Activated CD4-positive, alpha-beta T cell treated with anti-CD3 and anti-CD28 coated beads, Interleukin-2, amount 10 ng/mL, durations not matched to agents 7 days and 5 days (primary cell): ENCODE measurements at places on chromosomes 5 and 9. TPM values are rescaled to one million over a fixed set of nuclear protein-coding genes. Genes with fewer than 3 reads are reported as not detected.

GRCh38 chr5:20524991-20525529 lies 537.1 kb upstream of the CDH18 start:
- no peaks in the 10 kb centered on the region for H3K27me3 ChIP-seq
- H3K27ac ChIP-seq = no peak overlapping the region
- no peak overlapping the region for H3K4me3 ChIP-seq

DNA sequence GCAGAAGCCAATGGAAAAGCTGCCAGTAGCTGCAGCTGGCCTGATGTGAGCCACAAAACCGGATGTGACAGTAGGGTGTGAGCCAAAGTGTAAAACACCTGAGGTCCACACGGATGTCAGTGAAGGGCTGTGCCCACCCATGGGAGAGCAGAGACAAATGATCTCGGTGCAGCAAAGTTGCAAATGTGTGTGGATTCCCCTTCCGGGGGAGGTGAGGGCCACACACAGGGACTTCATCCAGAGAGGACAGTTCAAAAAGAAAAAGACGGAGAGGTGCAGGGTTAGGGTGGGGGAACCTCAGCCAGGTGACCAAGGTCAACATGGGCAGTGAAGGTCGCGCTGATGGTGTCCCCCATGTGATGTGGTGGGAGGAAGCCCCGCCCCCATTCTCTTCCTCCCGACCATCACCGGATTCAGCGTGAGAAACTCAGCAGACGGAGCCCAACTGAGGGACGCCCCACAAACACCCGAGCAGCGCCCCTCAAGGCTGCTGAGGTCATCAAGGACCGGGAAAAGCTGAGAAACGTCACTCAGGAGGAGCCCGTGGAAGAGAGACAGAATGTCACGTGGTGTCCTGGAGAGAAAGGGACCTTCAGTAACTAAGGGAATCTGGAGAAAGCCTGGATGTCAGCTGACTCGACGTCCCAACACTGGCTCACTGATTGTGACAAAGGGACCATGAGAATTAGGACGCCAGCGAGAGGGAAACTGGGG lies 11.4 kb upstream of the PTGDS start:
- DNase-seq = peak; percentile 42
- H3K36me3 ChIP-seq = no peaks in the 10 kb centered on the region
- peak overlapping the region; percentile 77 for H3K27ac ChIP-seq
- peak overlapping the region; percentile 14 for H3K4me3 ChIP-seq

- H3K4me3 ChIP-seq = no peak overlapping the region
- no peaks in the 10 kb centered on the region for H3K27me3 ChIP-seq
- H3K27ac ChIP-seq = no peak overlapping the region
- H3K36me3 ChIP-seq = no peaks in the 10 kb centered on the region
- no peaks in the 10 kb centered on the region for H3K4me1 ChIP-seq
These were observed 378.8 kb upstream of the ZNF608 start for GRCh38 chr5:125125031-125125823.

DNA sequence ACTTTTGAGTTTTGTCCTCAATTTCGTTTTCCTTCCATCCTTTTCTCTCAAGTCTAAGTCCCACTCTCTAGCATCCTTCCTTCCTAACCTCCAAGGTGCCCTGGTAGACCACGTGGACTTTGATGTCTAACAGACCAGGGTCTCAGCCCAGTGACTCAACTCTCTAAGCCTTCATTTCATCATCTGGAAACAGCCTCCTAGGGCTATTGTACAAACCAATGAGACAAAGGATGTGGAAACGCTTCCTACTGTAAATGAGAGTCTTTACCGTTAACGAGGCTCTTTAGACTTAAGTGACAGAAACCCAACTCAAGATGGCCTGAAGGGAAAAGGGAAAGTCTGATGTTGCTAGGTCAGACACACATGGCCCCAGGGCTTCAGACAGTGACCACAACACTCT lies 49.2 kb upstream of the CPLX2 start:
- DNase-seq = no peak
- H3K4me1 ChIP-seq = peaks cover 4% of the 10 kb centered on the region
- H3K4me3 ChIP-seq = no peak overlapping the region
- H3K27ac ChIP-seq = no peak overlapping the region
- H3K27me3 ChIP-seq = peaks cover 10% of the 10 kb centered on the region

DNA sequence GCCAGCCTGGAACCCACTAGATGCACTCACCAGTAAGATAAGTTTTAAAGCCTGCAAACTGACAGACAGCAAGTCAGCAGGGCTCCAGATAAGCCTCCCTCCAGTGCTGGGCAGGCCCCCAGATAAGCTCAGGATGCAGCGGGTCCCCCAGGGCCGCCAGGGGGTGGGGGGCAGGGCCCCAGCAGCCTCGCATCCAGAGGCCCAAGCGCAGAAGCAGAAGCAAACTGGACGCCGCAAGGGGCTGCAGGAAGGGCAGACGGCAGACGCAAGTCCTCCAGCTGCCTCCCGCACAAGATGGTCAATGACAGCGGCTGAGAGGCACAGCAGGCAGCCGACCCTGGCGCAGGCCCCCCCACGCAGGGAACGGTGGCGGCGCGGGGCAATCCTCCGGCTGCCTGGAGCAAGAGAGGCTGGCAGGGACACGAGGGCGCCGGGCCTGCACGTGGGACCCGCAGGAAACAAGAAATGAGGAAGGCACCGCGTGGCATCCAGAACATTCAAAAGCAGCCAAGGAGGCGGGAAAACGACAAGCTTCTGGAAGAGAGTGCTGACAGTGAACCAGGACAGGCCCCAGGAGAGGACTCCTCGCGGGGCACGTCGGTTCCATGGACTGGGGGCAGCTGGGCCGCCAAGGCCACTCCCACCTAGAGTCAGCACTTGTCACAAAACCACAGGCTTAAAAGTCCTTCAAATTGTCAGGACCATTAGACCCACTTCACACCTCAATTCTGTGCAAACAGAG lies 49.8 kb downstream of the ROR2 start:
- no peak overlapping the region for H3K27ac ChIP-seq
- H3K27me3 ChIP-seq = peaks cover 23% of the 10 kb centered on the region
- no peak for DNase-seq
- no peaks in the 10 kb centered on the region for H3K36me3 ChIP-seq

DNA sequence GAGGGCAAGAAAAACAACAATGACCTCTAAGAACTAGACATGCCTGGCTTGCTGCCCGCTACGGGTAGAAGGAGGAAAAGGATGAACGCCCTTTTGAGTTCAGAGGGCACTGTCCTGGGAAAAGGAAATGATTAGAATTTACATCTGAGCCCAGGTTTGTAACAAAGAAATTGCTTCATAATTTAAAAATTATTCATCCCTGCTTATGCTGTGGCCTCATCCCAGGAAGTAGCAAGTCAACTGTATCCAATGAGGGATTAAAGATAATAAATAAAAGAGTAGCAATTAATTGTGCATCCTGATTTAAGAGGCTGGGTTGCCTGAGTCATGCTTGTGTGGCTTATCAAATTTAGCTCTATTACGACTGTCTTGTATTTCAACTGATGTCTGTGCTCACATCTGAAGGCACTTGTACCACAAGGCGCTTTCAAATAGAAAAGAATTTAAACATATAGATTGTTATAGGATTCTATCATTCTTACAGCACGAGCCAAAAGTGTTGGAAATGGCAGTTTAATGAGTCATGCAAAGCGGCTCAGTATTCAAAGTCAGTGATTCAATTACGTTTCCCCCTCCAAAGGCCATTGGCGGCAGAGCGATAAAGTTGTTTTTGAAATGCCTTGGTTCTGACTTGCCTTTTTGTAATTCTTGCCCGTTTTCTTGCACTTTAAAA lies 40.0 kb upstream of the DMRT1 start:
- H3K36me3 ChIP-seq = no peaks in the 10 kb centered on the region
- peaks cover 5% of the 10 kb centered on the region for H3K4me1 ChIP-seq
- peaks cover 19% of the 10 kb centered on the region for H3K27me3 ChIP-seq
- H3K4me3 ChIP-seq = no peak overlapping the region
- DNase-seq = no peak

DNA sequence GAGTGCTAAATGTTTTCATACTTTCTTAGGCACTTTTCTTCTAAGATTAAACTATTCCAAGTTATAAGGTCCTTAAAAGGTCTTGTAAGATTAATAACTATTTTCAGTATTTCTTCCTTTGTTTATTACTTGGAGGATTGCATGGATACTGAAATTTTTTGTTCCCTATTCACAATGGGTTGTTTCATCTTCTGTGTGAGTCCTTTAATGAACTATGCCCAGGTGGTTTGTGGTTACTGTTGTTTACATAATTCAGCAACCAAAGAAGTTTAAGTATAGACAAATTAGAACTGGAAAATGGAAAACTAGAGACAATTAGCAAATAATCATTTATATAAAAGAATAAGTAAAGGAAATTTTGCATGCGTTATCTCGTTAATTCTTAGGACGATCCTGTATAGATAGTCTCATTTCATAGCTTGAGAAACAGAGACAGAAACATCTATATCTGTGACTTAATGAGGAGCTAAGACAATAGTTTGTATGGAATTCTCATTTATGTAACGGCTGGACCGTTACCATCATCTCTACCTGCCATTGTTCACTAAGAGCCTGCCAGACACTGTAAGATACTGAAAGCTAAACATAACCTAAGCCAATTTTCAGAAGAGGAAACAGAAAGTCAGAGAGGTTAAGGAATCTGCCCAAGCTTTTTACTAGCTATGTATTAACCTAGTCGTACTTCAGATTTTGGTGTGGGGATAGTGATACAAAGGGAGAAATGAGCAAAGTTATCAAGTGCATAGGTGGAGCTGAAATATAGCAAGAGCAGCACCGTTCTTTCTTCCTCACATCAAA lies 148.2 kb downstream of the PAM start:
- H3K27me3 ChIP-seq = no peaks in the 10 kb centered on the region
- no peaks in the 10 kb centered on the region for H3K4me1 ChIP-seq
- H3K27ac ChIP-seq = no peak overlapping the region

DNA sequence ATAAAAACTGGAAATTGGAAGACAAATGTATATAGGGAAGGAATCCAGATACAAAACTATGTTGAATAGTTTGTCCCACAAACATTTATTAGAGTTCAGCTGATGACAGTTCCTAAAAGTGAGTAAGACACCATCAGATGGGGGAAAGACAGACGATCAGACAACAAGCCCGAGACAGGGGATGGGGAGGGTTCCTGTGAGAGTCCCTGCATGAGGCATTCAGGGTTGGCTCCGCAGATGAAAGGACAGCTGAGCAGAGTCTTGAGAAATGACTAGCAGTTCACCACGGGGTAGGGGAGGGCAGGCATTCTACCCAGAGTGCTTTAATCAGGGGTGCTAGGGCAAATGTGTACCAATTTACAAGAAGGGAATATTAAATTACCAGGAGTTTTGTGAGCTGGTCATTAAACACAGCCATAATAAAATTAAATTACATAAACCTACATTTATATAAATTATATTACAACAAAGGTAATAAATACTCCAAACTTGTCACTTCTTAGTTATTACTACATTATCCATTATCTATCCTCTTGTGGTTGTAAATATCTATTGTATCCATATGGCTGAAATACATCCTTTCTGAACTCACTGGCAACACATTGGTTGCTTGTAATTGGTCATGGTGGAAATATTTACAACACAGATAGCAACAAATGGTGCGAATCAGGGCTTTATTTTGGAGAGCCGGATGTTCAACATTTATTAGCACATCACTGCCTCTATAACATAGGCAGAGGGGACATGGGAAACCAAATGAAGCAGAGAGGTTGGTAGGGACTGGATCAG lies 27.8 kb downstream of the TNFSF15 start:
- peak; percentile 43 for DNase-seq
- no peak overlapping the region for H3K4me3 ChIP-seq
- H3K27ac ChIP-seq = no peak overlapping the region
- peaks cover 7% of the 10 kb centered on the region for H3K27me3 ChIP-seq

DNA sequence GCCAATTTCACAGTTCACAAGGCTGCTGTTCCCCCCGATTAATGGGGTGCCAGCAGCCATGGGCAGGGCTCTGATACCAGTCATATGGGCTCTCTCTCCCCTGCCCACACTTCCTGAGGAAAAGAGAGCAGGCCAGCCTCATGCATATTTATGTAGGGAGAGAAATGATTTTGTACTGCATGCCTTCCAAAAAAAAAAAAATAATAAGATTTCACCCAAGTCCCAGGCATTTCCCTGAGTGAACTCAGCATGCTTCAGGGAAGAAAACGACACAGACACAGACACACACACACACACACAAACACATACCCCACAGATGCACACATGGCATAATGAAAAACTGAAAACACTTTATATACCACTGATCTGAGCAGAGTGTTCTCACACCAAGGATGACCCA lies 232.8 kb downstream of the ASTN2 start:
- H3K27ac ChIP-seq = no peak overlapping the region
- no peaks in the 10 kb centered on the region for H3K36me3 ChIP-seq
- no peak for DNase-seq
- H3K4me3 ChIP-seq = no peak overlapping the region
- H3K4me1 ChIP-seq = no peaks in the 10 kb centered on the region

SLC34A1 gene
- 0.12 TPM for total RNA-seq
